ENCODE measurements at places on chromosomes 3 and 15.

DNA sequence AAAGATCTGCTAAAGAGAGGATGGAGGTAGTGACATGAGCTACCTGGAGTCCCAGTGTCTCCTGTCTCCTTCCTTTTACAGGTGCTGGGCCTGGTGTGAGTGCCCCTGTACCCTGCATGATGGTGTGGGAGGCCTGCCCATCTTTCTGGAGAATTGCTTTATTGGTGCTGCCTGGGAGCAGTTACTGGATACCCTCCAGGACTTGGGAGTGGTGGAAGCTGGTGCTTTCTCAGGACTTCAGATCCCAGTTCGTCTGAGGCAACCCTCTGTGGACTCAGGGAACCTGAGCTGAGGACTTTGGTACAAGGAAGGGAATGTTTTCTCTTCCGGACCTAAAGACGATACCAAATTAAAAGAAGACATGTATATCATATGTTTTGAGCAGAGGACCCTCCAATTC is 18.3 kb upstream of the NUDT16 start:
- no peak for ATAC-seq

GRCh38 chr3:48092270-48092669 is 76.1 kb upstream of the MAP4 start:
- no peak for ATAC-seq

- ATAC-seq: no peak
Observed at GRCh38 chr15:88022716-88023115, 233.8 kb downstream of the NTRK3 start.

GRCh38 chr15:34366271-34367065 is 528 bp downstream of the LPCAT4 start:
- peak; percentile 34 for ATAC-seq

- no peak for ATAC-seq
Observed at GRCh38 chr3:172378439-172378838, 69.8 kb downstream of the GHSR start.

GRCh38 chr3:73509816-73510215 is 114.9 kb downstream of the PDZRN3 start:
- no peak for ATAC-seq

- peak; percentile 44 for ATAC-seq
Observed at GRCh38 chr3:45034612-45035252, 8.6 kb downstream of the CLEC3B start.

GRCh38 chr3:23232016-23232415 is 28.9 kb downstream of the UBE2E2 start:
- no peak for ATAC-seq

DNA sequence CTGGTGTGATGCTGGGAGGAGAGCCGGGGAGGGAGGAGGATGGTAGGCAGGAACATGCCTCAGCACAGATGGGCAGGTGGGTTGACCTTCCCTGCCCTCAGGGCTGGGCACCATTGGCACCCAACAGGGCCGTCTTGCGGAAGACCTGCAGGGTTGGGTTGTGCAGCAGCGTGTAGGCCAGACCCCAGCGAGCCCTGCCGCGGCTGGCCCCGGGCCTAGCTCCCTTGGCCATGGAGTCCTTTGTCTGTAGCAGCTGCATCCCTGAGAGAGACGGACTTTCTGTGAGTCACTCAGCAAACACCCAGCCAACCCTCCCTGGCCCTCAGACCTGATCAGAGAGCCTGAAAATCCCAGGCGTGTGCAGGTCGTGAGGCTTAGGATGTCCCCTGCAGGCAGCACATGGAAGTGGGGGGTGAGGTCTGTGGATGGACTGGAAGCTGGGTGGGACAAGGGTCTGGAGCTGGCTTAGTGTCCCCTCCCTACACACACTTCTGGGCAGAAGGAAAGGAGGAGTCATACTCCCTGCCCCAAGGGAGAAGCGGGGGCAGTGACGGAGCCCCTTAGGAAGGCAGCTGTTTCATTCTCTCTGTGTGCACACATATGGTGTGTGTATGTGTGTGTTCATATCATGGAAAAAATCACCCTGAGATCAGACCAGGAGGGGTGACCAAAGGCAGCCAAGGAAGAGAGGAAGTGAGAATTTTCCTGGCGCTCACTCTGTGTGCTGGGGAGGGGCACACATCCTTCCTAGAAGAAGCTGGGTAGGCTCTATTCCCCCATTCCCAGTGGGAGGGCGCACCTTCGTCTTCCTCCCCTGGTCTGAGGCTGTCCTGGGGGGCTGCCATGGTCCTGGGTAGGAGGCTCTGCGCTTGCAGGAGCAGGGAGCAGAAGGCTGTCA is 6.7 kb downstream of the ISLR start:
- ATAC-seq: peak; percentile 52

- ATAC-seq: no peak
Observed at GRCh38 chr3:41001556-41001955, 197.7 kb upstream of the CTNNB1 start.

DNA sequence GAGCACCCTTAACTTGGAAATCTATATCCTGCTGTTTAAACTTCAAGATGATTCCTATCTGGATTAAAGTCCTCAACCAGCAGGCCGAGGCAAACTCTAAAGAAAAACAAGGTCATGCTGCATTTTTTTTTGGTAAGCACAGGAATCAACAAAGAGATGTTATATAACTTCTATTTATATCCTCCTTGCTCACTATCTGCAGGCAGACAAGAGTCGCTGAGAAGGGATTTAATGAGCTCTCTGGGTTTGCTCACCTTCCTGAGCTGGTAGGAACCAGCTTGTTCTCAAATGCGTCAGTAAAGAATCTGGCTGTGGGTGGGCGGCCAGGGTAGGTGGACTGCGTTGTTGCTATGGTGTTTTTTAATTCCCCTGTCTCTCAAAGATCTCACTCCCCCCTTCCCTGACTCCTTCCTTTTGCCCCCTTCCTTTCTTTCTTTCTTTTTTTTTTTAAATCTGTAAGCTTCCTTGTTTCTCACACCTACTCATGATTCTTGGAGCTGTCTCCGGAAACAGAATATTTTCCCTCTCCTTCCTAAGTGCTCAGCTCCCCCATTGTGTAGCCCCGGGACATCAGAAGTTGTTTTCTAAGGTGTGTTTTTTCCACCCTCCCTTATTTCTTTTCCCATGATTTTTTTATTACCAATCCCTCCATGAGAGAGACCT is 228.8 kb upstream of the BHLHE40 start:
- peak; percentile 32 for ATAC-seq

- no peak for ATAC-seq
Observed at GRCh38 chr3:189389346-189389745, 217.6 kb downstream of the TPRG1 start.

DNA sequence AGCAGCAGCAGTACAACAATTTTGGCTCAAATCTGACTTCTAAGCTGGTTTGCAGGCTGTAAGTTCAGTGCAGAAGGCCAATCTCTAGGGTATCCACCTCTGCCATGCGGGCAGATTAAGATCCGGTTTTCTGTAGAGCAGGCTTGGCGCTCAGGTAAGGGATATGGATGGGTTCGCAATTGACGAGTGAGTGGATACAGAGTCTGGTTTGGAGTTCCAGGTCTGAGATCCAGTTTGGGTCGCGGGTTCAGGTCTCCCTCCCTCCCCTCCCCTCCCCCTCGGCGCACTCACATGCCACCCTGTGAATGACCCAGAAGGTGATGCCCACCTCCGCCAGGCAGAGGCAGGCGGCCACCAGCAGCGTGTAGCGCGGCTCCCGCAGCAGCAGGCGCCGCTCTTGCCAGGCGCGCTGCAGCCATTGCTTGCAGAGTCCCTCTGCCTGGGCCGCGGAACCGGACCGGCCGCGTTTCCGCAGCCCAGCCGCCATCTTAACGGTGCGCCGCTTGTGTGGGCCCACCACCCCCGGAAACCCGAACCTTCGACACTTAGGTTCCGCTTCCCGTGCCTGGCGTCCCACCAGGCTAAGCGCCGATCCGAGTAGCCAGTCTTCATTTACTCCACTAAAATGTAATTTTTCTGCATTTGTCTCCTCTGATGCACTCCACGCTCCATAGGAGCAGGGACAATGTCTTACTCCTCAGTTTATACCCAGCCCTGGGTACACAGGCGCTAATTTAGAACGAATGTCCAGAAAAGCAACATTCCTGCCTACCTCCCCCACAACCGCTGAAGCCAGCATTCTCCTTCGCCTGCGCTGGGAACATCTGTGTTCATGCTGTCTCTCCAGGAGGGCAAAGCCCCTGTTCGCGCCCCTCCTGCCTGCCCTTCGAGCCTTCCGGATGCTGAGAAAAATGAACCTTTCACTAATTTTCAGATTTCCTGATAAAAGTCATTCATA is at the start of gene ALG3:
ALG3 (minus strand) TSS at position 509 of the 958 bp plus-strand sequence; CDS start at position 487, 22 bp downstream.
- peak; percentile 80 for ATAC-seq

- ATAC-seq: no peak
Observed at GRCh38 chr3:4765212-4765611, 214.0 kb upstream of the BHLHE40 start.

GRCh38 chr3:160980740-160981139 is 124.4 kb downstream of the B3GALNT1 start:
- ATAC-seq: no peak
